CD4-positive, alpha-beta memory T cell (primary cell): ENCODE measurements at places on chromosomes 12 and 14.

DNA sequence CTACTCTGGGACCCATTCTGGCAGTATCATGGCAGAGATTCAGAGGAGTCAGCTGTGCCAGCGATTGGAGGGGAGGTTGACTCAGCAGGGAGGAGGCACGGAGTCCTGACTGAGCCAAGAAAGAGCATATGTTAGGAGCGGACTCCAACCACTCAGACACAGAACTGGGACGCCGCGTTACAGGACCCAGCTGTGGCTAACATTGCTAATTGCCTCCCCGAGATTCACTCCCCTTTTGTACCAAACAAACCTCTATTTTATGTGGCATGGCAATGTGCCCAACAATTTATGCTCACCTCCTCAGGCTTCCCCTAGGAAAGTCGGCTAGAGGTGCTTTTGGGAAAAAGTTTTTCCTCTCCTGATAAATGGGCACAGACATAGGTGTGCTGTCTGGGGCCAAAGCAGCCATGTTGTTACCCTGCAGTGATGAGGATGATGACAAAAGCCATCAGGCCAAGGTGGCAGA is 15.2 kb upstream of the CLIP1 start:
- DNase-seq: no peak

GRCh38 chr14:67131691-67132090 is 57.5 kb upstream of the GARIN2 start:
- no peak for DNase-seq

GRCh38 chr12:2439332-2440100 is 355.3 kb upstream of the FKBP4 start:
- DNase-seq: no peak

DNA sequence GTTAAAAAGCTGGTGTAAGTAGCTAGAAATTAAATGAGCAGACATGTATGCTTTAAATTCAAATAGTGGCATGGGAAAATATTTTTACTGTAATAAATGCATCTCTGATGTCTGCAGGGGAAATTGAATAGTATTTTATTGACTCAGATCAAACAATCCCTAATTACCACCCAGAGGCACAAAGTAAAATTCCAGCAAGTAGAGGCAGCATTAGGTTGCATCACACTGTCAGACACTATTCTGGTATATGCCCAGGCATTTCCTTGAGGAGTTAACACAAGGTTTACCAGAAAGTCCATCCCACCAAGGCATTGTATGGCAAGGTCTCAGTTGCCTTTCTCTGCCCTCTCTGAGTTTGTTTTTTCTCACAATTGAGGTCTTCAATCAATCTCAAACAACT is 201.6 kb upstream of the KITLG start:
- DNase-seq: no peak

- DNase-seq: no peak
Observed at GRCh38 chr12:125295550-125295949, 230.3 kb downstream of the AACS start.

DNA sequence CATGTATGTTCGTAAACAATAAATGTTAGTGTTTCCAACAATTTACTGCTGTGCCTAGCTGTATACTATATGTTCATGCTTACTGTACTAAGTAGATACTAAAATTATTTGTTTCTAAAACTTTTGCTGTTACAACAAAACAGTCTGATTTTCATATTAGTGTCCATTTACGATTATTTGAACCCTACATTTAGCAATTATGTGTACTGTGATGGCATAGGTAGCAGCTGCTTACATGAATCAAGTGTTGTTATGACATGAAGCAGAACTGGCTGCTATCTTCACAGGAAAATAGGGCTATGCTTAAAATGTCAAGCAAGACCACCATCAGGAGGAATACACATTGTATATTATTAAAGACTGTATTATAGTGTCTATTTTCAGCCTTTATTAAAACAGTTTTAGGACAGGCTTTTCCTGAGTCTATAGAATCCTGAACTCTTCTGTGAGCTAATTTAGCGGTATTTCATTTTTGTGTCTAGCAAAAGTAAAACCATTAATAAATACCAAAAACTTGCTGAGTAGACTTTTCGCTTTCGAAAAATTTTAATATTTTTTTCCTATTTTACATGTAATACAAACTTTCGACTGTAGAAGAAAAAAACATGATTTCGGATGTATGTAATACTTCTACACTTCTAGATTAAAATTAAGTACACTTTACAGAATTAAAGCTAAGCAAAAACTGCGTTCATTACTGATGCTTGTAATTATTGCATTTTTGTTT is 1.1 kb upstream of the WDR89 start:
- no peak for DNase-seq

GRCh38 chr14:29216268-29217232 is 450.0 kb downstream of the FOXG1 start:
- no peak for DNase-seq

DNA sequence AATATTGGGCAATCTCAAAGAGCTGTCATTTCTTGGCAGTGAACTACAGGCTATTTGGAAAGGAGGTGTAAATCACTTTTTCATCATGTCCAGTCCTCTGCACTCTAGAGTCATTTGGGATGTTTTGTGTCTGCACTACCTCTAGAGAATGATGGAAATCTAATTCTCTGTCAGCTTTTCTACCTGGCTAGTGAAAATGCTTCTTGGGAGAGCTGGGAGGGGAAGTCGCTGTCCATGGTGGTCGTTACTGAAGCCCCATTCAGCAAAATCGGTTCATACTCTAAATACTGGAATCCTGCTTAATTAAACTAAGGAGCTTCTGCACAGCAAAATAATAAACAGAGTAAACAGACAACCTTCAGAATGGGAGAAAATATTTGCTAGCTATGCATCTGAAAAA is 251.8 kb downstream of the APAF1 start:
- DNase-seq: no peak

GRCh38 chr12:120539303-120539702 is 5.1 kb downstream of the RNF10 start:
- DNase-seq: no peak

- no peak for DNase-seq
Observed at GRCh38 chr12:31742891-31743290, 14.1 kb upstream of the AMN1 start.

- no peak for DNase-seq
Observed at GRCh38 chr12:121611306-121611705, 15.0 kb upstream of the ORAI1 start.

DNA sequence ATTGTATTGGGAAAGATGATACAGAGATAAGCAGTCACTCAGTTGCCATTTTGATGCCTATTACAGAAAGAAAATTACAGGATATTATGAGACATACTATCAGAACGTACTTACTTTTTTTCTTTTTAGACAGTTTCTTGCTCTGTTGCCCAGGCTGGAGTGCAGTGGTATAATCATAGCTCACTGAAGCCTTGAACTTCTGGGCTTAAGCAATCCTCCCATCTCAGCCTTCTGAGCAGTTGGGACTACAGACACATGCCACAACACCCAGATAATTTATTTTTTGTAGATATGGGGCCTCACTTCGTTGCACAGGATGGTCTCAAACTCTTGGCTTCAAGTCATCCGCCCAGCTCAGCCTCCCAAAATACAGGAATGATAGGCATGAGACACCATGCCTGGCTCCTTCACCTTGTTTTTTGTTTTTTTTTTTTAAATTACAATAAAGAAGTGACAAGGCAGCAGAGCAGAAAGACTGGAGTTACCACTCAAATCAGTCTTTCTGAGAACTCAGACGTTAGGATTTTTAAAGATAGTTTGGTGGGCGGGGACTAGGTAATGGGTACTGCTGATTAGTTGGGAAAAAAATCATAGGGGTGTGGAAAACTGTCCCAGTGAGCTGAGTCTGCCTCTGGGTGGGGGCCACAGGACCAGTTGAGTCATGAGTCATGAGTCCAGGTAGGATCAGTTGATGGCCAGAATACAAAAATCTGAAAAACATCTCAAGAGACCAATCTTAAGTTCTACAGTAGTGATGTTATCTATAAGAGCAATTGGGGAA is 11.5 kb upstream of the CPM start:
- no peak for DNase-seq

DNA sequence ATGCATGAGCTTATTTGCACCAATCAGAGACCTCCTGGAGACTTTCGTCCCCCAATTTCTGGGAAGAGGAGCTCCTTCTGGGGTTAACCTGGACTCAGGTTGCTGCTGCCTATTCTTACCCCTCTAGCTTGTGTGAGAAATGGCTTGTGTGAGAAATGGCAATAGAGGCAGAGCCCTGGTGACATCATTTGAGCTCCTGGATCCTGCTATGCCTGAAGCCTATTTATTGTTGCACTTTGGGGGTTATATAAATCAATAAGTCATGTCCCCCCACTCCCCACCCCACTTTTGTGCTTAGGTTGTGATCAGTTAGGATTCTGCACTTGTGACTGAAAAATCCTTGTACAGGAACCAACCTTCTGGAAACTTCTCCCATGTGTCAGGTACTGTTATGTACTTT is 167.2 kb downstream of the ADCK1 start:
- no peak for DNase-seq

DNA sequence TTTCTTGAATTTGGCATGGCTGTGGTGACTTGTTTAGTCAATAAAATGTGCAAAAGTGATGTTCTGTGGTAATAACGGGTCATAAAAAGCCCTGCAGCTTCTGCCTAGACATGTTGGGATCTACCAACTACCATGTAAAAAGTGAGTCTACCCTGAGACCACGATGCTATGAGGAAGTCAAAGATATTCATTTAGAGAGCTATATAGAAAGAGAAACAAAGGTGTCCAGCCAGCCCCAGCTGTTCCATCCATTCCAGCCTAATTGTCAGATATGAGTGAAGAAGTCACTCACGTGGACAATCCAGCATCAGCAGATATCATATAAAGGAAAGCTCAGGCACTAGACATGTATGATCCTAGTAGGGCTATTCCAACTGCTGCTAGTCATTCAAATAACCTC is 117.2 kb upstream of the SSTR1 start:
- DNase-seq: no peak

GRCh38 chr12:2259369-2259768 is 206.6 kb downstream of the CACNA1C start:
- DNase-seq: no peak
